ENCODE measurements at places on chromosomes 16 and 17. TPM values are rescaled to one million over a fixed set of nuclear protein-coding genes. Genes with fewer than 3 reads are reported as not detected.

DNA sequence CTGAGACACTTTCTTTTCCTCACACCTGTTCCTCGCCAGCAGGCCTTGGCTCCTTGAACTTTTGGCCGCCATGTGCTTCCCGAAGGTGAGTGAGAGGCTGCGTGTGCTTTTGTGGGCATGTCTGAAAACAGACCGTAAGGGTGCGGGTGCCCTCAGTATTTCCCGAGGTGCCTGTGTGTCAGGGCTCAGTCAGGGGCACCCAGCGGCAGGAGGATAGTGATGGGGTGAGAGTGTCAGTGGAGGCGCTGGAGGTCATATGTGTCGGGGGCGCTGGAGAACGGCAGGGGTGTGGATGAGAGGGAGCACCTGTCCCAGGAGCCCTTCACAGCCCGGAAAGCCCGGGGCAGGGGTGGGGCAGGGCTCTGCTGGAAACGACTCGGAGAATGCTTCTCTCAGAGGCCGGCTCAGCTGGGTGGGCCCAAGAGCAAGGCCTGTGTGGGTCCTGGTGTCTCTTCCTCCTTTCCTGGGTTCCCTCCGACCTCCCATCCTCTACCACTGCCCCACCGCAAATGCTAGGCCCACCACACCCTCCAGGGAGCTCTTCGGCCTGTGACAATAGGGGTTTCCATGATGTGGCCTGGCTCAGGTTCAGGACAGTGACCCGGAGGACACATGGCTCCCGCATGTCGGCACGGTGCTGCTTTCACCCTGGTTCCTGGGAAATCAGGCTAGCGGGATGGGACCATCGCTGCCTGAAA, 451 bp downstream of the IL32 start:
- no peak for DNase-seq

HCRT gene
- not detected for total RNA-seq

PRM1 gene
- total RNA-seq, result not detected

TMC7 gene
- total RNA-seq, result 3.3 TPM

GRCh38 chr17:8954339-8954738, 11.2 kb downstream of the PIK3R5 start:
- DNase-seq, result no peak

DNA sequence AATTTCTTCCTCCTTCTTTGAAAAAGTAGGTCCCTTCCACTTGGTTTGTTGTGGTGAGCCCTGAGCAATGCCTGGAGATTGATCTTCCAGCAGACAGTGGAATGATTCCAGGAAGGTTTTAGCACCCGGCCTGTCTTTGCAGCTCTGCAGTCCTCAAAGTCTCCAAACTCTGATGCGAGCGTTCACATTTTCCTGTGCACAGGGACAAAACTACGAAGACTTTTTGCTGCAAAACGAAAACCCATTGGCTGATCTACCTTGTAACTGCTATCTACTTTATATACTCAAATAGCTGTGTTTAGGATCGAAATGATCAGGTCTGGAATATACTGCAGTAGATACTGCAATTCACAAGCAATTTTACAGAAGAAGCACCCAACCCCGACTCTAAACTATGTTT, 21.7 kb downstream of the G6PC1 start:
- no peak for DNase-seq

DNA sequence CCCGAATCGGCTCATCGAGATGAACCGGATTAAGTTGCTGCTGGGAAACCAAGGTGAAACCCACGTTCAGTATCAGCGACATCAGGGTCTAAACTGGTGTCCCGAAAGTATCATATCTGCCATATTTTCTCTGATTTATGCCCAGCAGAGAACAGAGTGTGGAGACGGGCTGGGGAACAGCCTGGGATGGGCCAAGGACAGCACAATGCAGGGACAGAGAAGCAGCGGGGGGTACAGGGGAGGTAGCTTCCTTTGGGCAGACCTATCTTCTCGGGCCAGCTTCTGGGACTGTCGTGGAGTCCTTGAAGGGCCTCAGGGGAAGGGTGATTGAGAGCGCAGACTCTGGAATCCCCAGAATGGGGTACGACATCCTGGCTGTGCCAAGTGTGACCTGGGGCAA, 17.5 kb upstream of the MLKL start:
- no peak for DNase-seq

- no peak for DNase-seq
These were observed 56.1 kb upstream of the MRTFB start for GRCh38 chr16:14015033-14015432.

ZNF598 gene
- total RNA-seq, result 23.4 TPM

DNA sequence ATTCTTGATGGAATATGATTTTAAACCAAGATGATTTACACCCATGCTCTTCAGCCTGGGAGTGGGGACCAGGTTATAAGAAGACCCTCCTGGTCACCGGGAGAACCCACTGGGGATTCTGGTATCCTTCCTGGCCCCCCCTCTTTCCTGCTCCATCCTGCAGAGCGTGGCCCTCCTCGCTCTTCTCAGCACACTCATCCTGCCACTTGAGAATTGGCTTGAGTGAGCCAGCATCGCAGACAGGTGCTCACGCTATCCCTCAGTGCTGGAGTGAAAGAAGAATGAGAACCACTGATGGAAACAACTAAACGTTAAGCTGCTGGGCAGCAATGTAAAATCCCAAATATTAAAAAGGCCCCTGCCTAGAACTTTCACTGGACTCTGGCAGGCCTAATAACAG, 98.0 kb downstream of the CYTH1 start:
- no peak for DNase-seq

HAP1 gene
- 0.18 TPM for total RNA-seq

GRCh38 chr16:19680881-19681340, 37.1 kb downstream of the KNOP1 start:
- DNase-seq, result no peak

TRIM25 gene
- total RNA-seq, result 32.9 TPM

DNA sequence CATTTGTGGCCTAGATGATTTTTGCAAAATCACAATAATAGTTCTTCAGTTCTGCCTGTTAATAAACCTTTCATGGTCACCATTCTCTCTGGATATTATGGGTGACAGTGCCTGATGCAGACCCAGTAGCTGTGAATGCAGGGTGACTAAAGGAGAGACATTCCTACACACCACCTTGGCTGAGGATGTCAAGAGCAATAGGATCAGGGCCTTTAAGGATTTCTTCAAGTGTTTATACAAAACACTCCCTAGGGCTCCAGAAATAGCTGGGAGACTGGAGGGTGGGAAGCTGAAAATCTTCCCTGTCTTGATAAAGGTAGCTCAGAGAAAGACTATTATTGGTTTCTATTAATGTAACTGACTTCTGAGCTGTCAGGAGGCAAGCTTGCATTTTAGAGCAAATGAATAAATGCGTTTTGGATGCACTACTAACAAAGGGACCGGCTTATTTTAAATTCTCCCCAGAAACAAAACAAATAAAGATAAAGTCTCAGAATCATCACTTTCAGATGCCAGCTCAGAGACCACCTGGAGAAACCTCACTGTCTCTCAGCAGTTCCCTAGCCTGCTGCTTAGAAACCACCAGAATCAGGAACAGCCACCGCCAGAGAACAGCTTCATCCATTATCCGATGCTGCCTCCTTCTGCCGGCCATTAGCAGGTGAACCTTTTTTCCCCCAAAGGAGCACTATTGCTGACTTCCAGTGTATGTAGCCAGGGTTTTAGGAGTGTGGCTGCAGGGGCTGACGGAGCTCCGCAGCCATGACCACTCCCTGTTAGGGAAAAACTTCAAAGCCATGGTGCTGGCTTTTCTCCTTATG, 171.4 kb upstream of the DYNLRB2 start:
- DNase-seq, result no peak

PSKH1 gene
- total RNA-seq, result 15.4 TPM

GRCh38 chr16:87809150-87809902, 43.5 kb upstream of the KLHDC4 start:
- no peak for DNase-seq

MRPS23 gene
- 46.7 TPM for total RNA-seq

RAMP2 gene
- total RNA-seq, result 2.1 TPM

All from pulmonary artery endothelial cell (primary cell).